ENCODE measurements at places on chromosomes 16 and 17.

DNA sequence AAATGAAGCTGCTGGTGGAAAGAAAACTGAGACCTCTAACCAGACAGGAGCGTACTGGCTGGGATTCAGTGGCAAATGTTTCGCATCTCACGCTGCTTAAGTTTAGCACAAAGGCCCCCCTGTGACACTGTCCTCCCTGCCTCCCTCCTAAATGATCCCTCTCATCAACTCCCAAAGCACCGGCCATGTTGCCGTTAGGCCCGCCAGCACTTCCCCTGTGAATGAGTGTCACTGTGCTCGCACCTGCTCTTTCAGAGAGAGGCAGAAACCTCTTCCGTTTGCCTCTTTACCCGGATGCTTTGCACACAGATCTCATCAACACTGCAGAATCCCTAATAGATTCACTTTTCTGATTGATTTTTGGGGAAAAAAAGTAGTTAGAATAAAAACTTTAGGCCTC, 26.5 kb downstream of the MBTPS1 start:
- DNase-seq = no peak

- DNase-seq = no peak
Observed at GRCh38 chr17:12859520-12859919, 70.2 kb downstream of the ARHGAP44 start.

GRCh38 chr17:17001076-17001777, 29.3 kb upstream of the TNFRSF13B start:
- DNase-seq = no peak

DNA sequence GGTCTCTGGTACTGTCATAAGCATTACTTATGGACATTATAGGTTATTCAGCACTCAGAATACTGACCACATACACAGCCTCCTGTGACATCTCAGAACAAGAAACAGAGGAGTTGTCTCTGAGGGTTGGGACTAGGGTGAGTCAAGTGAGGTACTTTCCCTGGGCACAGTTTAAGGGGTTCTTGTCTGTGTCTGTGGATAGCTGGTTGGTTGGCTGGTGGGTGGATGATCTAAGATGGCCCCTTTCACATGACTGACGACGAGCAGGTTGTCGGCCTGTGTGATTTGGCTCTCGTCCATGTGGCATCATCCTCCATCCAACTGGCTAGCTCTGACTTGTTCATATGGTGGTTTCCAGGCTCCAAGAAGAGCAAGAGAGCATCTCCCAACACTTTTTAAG, 163.9 kb downstream of the PRKCB start:
- peak; percentile 28 for DNase-seq

GRCh38 chr16:66717776-66718175, 21.2 kb upstream of the CMTM4 start:
- no peak for DNase-seq

- DNase-seq = no peak
Observed at GRCh38 chr17:82301300-82301915, 16.0 kb downstream of the CD7 start.

DNA sequence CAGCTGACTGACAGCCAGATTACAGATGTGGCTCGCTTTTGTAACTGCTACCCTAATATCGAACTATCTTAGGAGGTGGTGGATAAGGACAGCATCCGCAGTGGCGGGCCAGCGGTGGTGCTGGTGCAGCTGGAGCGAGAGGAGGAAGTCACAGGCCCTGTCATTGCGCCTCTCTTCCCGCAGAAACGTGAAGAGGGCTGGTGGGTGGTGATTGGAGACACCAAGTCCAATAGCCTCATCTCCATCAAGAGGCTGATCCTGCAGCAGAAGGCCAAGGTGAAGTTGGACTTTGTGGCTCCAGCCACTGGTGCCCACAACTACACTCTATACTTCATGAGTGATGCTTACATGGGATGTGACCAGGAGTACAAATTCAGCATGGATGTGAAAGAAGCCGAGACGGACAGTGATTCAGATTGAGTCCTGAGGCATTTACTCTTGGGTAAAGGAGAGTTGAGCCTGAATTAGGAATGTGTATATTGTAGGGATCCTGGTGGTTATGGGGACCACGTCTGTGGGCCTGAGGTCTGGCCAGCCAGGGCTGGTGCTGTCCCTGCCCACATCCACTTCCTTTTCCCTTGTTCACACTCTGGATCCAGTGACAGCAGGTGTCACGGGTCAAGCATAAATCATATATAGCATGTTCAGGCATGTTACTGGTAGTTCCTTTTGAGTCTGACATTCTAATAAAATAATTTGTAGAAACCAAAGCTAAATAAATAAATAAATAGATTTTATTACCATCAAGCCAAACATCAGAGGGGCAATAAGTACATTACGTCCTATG, 89.0 kb upstream of the SMURF2 start:
- DNase-seq = no peak
